ENCODE measurements at places on chromosomes 1 and 21.

- no peak for DNase-seq
These were observed 109.9 kb upstream of the KCTD3 start for GRCh38 chr1:215457213-215457612.

- DNase-seq, result no peak
These were observed 41.8 kb downstream of the FNBP1L start for GRCh38 chr1:93489756-93490155.

- no peak for DNase-seq
These were observed 132.2 kb downstream of the CASZ1 start for GRCh38 chr1:10664251-10664650.

DNA sequence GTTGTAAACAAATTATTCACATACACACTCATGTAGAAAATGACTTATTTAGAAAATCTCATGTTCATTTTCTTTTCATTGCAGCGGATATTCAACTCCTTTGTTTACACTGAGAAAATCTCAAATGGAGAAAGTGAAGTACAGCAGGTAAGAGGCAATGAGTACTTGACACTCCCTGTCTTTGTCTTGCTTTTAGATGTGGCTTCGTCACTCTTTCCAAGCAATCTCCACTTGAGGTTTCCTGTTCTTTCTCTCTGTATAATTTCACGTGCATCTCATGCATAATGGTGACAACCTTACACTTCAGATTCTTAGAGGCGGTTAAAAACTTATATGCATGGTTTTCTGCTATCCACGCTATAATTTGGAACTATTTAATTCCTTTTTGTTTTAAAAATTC, 80.6 kb downstream of the CACHD1 start:
- no peak for DNase-seq

- DNase-seq, result no peak
These were observed 24.0 kb downstream of the PLA2G5 start for GRCh38 chr1:20093940-20094391.

DNA sequence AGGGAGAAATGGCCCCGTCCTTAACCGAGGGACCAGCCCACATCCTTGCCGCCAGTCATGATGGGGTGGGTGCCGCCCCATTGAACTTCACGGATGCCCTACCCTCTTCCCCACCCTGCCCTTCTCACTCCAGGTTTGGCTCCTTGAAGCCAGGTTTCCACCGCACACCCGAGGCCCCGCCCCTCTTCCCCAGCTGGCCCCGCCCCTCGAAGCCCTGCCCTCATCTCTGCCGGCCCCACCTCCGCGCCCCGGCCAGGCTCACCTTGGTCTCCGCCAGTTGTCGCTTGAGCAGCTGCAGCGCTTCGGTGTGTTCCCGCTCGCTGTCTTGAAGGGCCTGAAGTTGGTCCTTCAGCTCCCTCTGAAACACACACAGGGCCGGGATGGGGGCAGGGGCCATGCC, 16.6 kb downstream of the TRIM62 start:
- no peak for DNase-seq

DNA sequence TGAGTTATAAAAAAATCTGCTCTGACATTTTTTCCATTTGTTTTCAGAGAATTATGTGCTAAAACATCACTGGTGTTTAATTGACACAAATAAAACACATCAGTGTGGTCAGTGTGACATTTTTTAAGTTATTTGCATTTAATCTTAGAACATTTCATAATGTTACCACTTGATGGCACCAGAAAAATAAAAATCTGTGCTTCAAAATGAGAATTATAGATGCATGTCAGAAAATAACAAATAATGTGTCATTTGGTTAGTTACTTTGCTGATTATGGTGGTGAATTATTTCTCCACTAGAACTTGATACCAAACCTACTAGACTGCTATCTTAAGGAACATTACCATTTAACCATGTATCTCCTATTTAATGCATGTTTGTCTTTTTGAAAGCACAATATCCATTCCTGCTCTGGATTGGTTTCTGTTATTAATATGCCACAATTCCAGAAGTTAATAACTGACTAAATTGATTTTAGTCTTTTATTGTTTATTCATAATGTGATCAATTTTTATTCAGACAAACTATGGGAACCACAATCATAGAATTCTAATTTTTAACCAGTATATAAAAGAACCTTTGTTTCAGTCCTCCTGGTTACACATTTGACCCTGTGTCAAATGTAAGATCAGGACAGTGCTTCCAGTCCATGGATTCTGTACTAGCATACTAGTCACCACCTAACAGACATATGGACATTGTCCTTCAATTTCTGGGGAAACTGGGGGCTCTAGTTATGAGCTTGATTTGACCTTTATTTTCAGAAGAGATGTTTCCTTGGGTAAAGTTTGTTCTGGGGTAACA, 81.0 kb downstream of the RPS6KC1 start:
- DNase-seq, result peak; percentile 80

DNA sequence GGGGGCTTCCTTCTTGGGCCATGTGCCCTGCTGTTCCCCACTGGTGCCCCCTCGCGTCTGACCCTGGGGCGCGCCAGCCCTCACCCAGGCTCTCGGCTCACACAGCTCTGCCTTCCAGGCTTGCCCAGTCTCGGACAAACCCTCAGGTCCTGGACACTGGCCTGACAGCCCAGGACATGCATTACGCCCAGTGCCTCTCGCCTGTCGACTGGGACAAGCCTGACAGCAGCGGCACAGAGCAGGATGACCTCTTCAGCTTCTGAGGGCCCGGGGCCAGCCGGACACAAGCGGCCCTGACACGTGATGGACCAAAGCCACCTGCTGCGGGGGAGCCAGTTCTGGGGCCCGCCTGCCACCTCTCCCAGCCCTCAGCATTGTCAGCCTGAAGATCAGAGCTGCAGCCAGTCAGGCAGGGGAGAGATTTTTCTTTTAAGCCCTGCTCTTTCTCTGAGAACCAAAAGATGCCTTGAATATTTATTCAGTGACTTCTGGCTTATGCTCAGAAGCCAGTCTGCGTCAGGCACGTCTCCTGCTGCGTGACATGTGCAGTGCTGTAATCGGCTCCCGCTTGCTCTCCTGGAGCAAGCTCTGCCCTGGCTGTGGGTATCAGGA, 23.4 kb downstream of the LDLRAP1 start:
- no peak for DNase-seq

DNA sequence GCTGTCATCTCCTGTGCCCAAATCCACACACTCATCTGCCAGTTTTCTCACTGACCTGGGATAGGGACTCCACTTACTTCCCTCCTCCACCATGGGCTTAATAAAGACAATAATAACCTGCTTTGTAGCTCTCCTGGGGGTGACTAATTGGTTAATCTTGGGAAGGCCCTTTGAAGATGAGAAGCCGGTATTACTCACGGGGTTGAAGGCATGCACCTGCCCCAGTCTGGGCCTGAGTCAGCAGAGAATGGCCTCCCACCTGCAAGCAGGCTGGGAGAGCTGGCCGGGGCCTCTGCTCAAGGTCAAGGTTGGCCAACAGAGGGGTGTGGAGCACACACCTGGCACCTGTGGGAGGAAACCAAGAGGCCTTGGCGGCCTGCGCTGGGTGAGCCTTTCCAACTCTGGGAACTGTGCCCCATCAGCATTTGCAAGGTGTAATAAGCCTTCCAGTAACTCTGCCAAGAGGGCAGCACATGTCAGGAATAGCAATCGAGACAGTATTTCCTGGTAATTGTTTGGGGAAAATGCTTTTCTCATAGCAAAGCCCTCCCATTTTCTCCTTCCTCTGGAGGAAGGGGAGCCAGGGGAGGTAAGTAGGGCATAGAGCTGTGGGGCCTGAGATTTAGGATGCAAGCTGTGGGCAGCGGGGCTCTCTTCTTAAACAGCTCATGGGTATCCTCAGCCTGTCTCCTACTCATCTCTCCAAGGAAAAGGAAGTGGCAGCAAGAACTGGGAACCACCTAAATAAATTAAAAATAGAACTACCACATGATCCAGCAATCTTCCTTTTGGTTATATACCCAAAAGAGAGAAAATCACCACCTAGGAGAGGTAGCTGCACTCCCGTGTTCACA, 49.0 kb downstream of the TOMM20 start:
- peak; percentile 19 for DNase-seq

DNA sequence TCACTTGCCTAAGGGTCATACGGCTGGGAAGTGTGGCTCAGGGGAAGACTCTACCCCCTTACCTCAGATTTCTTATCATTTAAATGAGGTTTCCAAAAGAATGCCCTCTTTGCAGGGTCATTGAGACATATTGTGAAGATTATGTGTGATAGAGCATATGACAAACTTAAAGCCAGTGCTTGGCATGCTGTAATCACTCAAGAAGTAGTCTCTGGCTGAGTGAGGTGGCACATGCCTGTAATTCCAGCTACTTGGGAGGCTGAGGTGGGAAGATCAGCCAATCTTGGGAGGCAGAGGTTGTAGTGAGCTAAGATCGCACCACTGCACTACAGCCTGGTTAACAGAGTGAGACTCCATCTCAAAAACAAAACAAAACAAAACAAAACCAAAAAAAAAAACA, 7.5 kb upstream of the LDLRAD2 start:
- DNase-seq, result no peak

DNA sequence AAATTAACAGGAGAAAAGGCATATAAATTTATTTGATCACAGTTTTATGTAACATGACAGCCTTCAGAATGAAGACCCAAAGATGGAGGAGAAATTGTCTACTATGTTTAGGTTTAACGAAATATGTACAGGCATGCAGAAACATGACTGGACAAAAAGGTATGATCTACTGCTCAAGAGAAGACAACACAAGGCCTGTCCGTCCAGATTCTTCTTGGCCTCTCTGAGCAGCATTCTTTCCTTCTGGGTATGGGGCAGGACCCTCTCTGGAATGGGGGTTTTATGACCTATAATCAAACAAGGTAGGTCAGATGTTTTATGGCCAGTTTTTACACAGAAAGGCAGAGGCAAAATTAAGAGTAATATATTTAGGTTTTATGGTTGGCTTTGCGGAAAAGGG, 13.5 kb upstream of the SYNJ1 start:
- DNase-seq, result no peak

DNA sequence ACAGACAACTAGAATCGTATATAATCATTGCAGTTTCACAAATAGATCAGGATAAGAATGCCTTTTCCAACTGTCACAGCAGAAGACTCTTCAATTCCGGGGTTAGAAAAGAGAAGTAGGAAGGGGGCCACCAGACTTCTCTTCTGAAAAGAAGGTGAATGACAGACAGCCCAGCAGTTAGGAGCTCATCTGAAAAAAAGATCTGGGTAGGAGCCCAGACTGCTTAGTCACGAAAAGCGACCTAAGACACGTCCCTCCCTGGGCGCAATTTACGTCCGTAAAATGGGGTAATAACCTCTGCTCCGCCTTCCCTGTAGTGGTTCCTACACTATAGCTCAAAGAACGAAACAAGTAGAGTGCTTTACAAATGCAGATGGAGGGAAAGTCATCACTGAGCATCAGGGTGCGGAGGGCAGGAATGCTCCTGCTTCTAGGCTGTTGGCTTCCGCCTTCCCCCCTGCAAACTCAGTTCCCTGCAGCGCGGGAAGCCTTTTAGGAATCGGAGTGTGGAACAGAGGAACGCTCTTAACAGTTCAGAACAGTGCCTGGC, 582 bp downstream of the ORC1 start:
- peak; percentile 18 for DNase-seq

GRCh38 chr1:156858555-156858956, 361 bp downstream of the INSRR start:
- DNase-seq, result no peak

DNA sequence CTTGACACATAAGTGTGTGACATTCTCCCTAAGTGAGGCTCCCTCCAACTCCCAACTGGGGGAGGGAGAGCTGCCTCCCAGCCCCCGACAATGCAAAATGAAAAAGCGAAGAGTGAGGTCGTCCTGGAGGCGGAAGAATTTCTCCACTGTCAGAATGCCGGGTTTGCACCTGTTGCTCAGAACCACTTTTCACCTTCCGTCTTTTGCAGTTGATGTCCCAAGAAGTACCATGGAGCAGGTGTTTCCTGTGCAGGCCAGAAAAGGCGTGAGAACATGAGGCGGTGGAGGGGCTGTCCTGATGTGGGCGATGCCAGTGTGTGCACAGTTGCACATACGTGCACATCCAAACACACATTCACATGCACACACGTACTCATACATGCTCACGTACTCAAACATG, 158.6 kb upstream of the AJAP1 start:
- no peak for DNase-seq

Measured in NCI-H2081 treated with DMSO at 0.1 percent for 48 hours (cell line).